Left lung (tissue), 14 donors: ENCODE measurements at places on chromosomes 5 and 9. TPM values are rescaled to one million over a fixed set of nuclear protein-coding genes. Genes with fewer than 3 reads are reported as not detected.

- H3K4me3 ChIP-seq, result no peak overlapping the region
- H3K4me1 ChIP-seq, result no peaks in the 10 kb centered on the region
- H3K27ac ChIP-seq, result no peak overlapping the region
- DNase-seq, result no peak
- no peaks in the 10 kb centered on the region for H3K36me3 ChIP-seq
Observed at GRCh38 chr5:174736331-174736721, 11.9 kb downstream of the MSX2 start.

GRCh38 chr9:137087409-137087925 lies 682 bp downstream of the MAN1B1 start:
- no peak for DNase-seq
- H3K27ac ChIP-seq, result peak overlapping the region; percentile 72
- peaks cover 17% of the 10 kb centered on the region for H3K4me1 ChIP-seq
- no peaks in the 10 kb centered on the region for H3K27me3 ChIP-seq

DNA sequence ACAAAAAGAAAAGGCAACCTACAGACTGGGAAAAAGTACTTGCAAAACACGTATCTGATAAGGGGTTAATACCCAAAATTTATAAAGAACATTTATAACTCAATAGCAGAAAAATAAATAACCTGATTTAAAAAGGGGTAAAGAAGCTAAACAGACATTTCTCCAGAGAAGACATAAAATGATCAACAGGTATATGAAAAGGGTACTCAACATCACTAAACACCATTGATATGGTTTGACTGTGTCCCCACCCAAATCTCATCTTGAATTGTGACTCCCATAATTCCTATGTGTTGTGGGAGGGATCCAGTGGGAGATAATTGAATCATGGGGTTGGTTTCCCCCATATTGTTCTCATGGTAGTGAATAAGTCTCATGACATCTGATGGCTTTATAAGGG lies 27.1 kb upstream of the LIFR start:
- no peaks in the 10 kb centered on the region for H3K4me1 ChIP-seq
- H3K27me3 ChIP-seq, result no peaks in the 10 kb centered on the region
- H3K4me3 ChIP-seq, result no peak overlapping the region

DNA sequence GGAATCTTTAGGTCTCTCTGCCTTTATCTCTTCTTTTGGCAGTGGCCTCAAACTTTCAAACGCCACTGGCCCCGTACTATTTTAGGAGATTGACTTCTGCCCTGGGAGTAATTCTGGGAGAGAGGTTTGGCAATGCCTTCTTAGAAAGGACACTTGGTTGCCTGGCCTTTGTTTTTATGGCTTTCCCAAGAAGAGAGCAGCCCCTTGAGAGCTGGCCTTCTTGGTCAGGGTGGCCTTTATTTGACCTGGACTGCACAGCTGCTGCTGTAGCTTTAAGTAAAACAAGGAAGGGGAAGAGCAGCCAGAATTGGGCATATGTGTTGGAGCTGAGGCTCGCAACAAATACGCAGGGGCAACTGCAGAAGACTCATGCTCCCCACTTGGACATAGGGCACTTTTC lies 60.8 kb downstream of the PTPN3 start:
- no peak overlapping the region for H3K27ac ChIP-seq
- peaks cover 10% of the 10 kb centered on the region for H3K27me3 ChIP-seq
- H3K4me1 ChIP-seq, result no peaks in the 10 kb centered on the region
- no peaks in the 10 kb centered on the region for H3K36me3 ChIP-seq

- H3K27me3 ChIP-seq, result no peaks in the 10 kb centered on the region
- H3K4me3 ChIP-seq, result no peak overlapping the region
- H3K27ac ChIP-seq, result no peak overlapping the region
- H3K36me3 ChIP-seq, result no peaks in the 10 kb centered on the region
- no peak for DNase-seq
Observed at GRCh38 chr9:131203431-131204218, 72.7 kb downstream of the FAM78A start.

- no peak overlapping the region for H3K4me3 ChIP-seq
- H3K27me3 ChIP-seq, result no peaks in the 10 kb centered on the region
- H3K27ac ChIP-seq, result no peak overlapping the region
- H3K36me3 ChIP-seq, result no peaks in the 10 kb centered on the region
Observed at GRCh38 chr9:16012621-16013020, 459.8 kb downstream of the CCDC171 start.

DNA sequence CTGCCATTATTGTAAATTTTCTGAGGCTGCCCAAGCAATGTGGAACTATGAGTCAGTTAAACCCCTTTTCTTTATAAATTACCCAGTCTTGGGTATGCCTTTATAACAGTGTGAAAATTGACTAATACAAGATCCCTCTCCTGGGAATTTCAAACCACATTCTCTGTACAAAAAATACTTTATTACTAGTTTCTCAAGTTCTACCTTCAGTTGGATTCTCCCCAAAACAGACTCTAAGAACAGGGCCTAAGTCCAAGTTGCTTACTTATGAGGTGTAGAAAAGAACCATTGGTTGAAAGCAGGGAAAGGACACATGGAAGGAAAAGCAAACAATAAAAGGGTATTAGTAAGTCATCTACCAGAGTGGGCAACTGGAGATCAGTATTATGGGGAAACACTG lies 343.2 kb downstream of the TMEM232 start:
- H3K4me3 ChIP-seq, result no peak overlapping the region
- DNase-seq, result no peak
- no peaks in the 10 kb centered on the region for H3K27me3 ChIP-seq
- no peaks in the 10 kb centered on the region for H3K4me1 ChIP-seq

DNA sequence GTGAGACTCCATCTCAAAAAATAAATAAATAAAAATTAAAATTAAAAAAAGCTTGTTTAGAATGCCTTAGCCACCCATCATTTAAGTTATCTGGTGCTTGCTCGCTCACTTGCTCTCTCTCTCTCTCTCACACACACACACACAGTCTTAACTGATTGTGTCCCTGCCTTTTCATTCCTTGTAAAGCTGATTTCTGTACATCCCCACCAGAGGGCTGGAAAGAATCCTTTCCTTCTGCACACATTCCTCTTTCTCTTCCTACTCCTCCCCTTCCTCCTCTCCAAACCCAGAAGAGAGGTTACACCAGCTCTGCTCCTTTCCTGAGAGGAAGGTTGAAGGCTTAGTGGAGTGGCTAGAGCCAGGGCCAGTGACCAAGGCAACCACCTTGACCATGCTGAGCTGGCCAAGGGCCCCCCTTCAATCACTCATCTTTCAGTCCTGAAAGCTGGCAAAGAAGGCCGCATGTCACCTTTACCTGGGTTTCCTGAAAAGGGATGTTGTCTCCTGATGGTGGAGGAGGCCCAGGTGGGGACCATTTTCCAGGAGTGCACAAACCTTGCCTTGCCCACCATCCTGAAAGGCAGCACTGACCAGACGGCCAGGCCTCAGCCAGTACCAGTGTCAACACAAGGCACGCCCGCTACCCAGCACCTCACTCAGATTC lies 25.6 kb downstream of the STK10 start:
- peaks cover 15% of the 10 kb centered on the region for H3K36me3 ChIP-seq
- peak overlapping the region; percentile 20 for H3K27ac ChIP-seq
- no peak overlapping the region for H3K4me3 ChIP-seq
- DNase-seq, result peak; percentile 39
- H3K27me3 ChIP-seq, result no peaks in the 10 kb centered on the region

GRCh38 chr5:125541085-125541484 lies 794.6 kb upstream of the ZNF608 start:
- H3K4me1 ChIP-seq, result no peaks in the 10 kb centered on the region
- no peaks in the 10 kb centered on the region for H3K27me3 ChIP-seq
- H3K36me3 ChIP-seq, result no peaks in the 10 kb centered on the region
- no peak overlapping the region for H3K27ac ChIP-seq
- no peak for DNase-seq

GRCh38 chr9:88235615-88236014 lies 97.3 kb upstream of the SPATA31C2 start:
- H3K36me3 ChIP-seq, result no peaks in the 10 kb centered on the region
- no peaks in the 10 kb centered on the region for H3K27me3 ChIP-seq
- DNase-seq, result no peak
- no peaks in the 10 kb centered on the region for H3K4me1 ChIP-seq
- no peak overlapping the region for H3K4me3 ChIP-seq
- H3K27ac ChIP-seq, result no peak overlapping the region

- peak within 1 kb of the TSS; percentile 99 for H3K27ac ChIP-seq
- peak; percentile 98 for DNase-seq
- H3K27me3 ChIP-seq, result no peaks in the 10 kb centered on the region
- H3K4me3 ChIP-seq, result peak within 1 kb of the TSS; percentile 76
- no peaks in the 10 kb centered on the region for H3K4me1 ChIP-seq
- H3K36me3 ChIP-seq, result no peaks in the 10 kb centered on the region
Observed at GRCh38 chr5:141618804-141619554, at the start of gene DIAPH1. Gene DIAPH1 (minus strand): TSS chr5:141619000. CDS start chr5:141618914, 86 bp downstream.

GRCh38 chr9:73039271-73040263 lies 86.7 kb upstream of the ALDH1A1 start:
- peak overlapping the region; percentile 54 for H3K27ac ChIP-seq
- H3K27me3 ChIP-seq, result no peaks in the 10 kb centered on the region
- no peaks in the 10 kb centered on the region for H3K36me3 ChIP-seq

- no peaks in the 10 kb centered on the region for H3K4me1 ChIP-seq
- no peaks in the 10 kb centered on the region for H3K27me3 ChIP-seq
- H3K27ac ChIP-seq, result no peak overlapping the region
- H3K4me3 ChIP-seq, result no peak overlapping the region
Observed at GRCh38 chr5:167814828-167815227, 476.6 kb upstream of the WWC1 start.

Gene DAB2IP
- 53.4 TPM for total RNA-seq

Gene RNF180
- total RNA-seq, result 14.6 TPM

Gene SEMA5A
- total RNA-seq, result 18.2 TPM
